ENCODE measurements at places on chromosomes 1 and 21.

DNA sequence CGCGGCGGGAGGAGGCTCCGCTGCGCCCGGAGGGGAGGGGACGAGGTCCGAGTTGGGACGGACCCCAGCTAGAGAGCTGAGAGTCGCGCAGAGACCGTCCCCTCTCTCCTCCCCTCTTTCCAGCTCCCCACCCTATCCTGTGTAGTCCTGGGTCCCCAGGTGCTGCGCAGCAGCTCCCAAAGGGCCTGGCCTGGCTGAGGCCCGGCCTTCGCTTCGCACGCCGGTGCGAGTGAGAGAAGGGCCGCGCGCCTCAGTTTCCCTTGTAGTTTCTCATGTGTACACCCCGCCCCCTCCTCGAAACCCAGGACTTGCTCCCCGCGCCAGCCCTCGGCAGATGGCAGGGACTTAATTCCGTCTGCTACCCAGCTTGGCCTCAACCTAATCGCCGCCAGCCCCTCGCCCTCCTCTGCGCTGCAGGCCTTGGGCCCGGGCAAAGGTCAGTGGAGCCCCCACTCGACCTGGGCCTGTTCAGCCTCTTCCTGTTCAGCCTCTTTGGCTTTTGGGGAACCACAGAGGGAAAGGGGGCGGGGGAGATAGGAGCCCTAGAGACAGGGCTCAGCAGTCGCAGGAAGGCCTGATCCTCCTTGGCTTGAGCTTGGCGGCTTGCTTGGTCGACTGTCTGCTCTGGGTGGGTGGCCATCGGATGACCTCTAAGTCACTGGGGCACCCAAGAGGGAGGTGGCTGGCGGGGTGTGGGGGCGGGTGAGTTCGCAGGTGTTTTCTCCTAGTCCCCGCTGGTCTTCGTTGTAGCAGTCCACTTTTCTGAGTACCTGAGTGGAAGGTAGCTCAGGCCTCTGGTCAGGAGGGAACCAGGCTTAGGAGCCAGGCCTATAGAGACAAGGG lies 1.0 kb downstream of the ZNF687 start:
- DNase-seq: peak; percentile 31

DNA sequence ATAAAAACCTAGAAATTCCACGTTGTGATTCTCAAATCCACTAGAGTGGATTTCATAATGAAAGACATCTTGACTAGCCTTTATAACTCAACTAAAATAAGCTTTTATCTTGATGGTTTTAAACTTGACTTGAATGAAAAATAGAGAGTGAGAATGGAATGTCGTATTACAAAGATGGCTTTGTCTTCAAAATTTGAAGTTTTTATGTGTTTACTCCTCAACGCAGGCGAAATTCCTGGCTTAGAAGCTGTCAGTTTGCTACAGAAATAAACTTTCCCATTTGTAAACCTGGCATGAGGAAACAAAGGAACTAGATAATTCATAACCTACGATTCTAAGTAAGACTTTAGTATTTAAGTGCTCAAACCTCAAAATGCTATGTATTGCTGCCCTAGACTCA lies 90.0 kb upstream of the KRTAP19-8 start:
- DNase-seq: no peak

GRCh38 chr1:2086446-2087078 lies 36.4 kb downstream of the PRKCZ start:
- DNase-seq: no peak

GRCh38 chr1:158691907-158692306 lies 5.4 kb upstream of the SPTA1 start:
- DNase-seq: no peak

DNA sequence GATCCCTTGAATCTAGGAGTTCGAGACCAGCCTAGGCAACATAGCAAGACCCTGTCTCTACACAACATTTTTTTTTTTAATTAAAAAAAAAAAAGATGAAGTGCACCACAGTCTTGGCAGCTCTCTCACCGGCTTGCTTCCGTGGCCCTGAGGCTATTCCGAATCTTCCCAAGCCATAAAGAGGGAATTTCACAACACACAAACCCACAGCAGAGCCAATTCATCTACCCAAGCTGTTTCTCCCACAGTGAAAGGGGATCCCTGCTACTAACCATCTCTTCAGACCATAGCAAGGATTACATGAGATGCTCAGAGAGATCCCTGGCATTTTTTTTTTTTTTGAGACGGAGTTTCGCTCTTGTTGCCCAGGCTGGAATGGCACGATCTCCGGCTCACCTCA lies 8.3 kb upstream of the CHD5 start:
- no peak for DNase-seq

- DNase-seq: no peak
These were observed 360.7 kb downstream of the PTBP2 start for GRCh38 chr1:97082160-97082848.

- DNase-seq: no peak
These were observed 8.1 kb downstream of the KRTAP10-1 start for GRCh38 chr21:44531606-44532564.

DNA sequence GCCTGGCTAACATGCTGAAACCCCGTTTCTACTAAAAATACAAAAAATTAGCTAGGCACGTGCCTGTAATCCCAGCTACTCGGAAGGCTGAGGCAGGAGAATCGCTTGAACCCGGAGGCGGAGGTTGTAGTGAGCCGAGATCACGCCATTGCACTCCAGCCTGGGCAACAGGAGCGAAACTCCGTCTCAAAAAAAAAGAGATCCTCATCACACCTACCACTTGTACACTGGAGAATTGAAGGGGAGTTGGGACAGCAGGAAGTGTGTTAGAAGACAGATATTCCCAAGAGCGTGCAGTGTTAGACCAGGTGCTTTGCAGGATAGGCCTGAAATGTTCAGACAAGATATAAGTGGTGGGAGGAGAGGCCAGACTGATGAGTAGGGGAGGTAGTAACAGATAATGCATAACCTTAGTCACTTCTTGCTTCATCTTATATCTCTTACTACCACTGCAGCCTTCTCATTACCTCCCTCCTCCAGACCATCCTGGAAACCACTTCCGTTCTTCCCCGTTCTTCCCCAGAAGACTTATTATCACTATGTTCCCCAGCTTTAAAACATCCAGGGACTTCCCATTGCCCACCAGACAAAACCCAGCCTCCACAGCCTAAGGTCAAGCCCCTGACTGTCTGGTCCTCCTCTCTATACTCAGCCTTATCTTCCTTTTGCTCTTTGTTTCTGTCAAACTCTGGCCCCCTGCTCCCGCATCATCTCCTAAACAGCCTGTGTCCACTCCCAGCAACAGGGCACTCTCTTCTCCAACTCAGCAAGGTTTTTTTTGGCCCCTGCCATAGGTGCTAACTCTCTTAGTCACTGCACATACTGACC lies 21.3 kb downstream of the FAM20B start:
- DNase-seq: no peak

DNA sequence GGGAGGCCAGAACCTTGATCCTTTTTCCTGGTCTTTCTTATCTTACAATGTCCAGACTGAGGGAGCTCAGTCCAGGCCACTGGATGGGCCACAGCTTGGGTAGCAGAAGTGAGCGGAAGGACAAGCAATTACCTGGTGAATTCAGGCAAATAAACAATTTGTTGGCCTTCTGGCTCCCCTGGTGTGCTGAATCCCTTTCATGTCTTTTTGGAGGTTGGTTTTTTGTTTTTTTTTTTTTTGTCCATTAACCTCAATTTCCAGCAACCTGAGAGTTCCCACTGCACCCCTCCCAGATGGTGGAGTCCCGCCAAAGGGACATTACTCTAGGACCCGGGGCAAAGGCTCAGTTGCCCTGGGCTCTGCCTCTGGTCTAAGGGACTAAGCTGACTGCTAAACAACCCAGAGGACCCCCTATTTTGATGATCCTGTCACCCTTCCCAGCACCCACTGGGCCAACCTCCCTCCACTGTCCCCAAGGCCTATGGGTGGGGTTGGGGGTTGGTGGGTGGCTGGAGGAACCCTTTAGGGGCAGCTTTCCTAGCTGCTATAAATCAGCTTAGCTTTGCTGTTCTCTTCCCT lies 85.5 kb downstream of the KCND3 start:
- no peak for DNase-seq

- DNase-seq: no peak
These were observed 375.4 kb downstream of the NUF2 start for GRCh38 chr1:163697137-163697536.

- DNase-seq: no peak
These were observed 4.5 kb upstream of the RUNX3 start for GRCh38 chr1:24934310-24935195.

- DNase-seq: no peak
These were observed 123.7 kb downstream of the NOS1AP start for GRCh38 chr1:162193221-162193620.

DNA sequence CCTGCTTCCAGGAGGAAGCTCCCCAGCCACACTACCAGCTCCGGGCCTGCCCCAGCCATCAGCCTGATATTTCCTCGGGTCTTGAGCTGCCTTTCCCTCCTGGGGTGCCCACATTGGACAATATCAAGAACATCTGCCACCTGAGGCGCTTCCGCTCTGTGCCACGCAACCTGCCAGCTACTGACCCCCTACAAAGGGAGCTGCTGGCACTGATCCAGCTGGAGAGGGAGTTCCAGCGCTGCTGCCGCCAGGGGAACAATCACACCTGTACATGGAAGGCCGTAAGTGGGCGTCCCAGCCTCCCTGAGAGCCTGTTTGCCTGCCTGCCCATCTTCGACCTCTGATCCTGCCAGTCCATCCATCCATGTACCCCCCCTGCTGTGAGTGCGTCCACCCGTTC lies 3.6 kb downstream of the ECM1 start:
- DNase-seq: no peak

GRCh38 chr1:5522531-5523145 lies 469.6 kb downstream of the NPHP4 start:
- DNase-seq: no peak

All from activated T-cell treated with anti-CD3 and anti-CD28 coated beads, Interleukin-2, amount 50 U/mL, for 72 hours (primary cell).